ENCODE measurements at places on chromosomes 13 and 19.

- DNase-seq = no peak
These were observed 129.0 kb upstream of the TSHZ3 start for GRCh38 chr19:31478241-31478640.

GRCh38 chr13:109355166-109355565 is 431.2 kb downstream of the IRS2 start:
- no peak for DNase-seq

GRCh38 chr19:17023805-17024204 is 2.8 kb downstream of the CPAMD8 start:
- DNase-seq = no peak

GRCh38 chr19:48943081-48943480 is 9.6 kb downstream of the DHDH start:
- no peak for DNase-seq

DNA sequence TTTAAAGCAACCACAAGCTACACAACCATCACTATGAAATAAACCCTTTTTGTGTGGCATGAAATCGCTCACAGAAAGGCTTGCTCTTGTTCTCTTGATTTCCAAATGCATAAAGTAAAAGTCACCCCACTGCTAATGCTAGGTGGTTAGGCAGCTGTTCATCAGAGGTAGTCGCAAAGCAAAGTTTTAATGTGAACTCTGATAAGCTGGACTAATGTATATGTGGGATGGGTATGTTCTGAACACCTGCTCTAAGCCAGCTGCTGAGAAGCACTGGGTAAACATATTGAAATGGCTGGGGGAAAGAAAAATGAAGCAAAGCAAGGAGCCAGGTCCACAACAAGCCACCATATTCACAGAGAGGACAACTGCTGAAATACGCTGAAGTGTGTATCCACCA is 142.3 kb downstream of the KLF12 start:
- no peak for DNase-seq

DNA sequence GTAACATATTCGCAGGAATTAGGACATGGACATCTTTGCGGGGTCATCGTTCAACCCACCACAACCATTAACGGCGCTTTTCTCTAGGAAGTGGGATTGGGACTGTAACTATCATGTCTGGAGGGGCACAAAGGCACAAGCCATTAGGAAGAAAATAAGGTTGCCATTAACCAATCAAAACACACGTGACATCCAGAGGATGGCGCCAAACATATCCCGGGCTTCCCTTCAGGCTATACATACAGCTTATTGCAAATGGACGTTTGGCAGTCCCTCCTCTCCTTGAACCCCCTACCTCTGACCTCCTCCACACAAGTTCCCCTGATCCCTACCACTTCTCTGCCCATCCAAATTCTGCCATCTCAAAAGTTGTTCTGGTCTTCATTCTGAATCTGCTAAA is 26.6 kb upstream of the GSX1 start:
- DNase-seq = no peak

GRCh38 chr13:98496966-98497365 is 79.9 kb downstream of the STK24 start:
- no peak for DNase-seq

GRCh38 chr13:87295636-87296035 is 375.5 kb upstream of the SLITRK5 start:
- DNase-seq = no peak

- no peak for DNase-seq
These were observed 73.4 kb downstream of the RUBCNL start for GRCh38 chr13:46313432-46314257.

GRCh38 chr19:36939153-36939552 is 23.0 kb downstream of the ZNF568 start:
- no peak for DNase-seq

GRCh38 chr13:22717036-22717435 is 463.7 kb upstream of the SGCG start:
- DNase-seq = no peak

DNA sequence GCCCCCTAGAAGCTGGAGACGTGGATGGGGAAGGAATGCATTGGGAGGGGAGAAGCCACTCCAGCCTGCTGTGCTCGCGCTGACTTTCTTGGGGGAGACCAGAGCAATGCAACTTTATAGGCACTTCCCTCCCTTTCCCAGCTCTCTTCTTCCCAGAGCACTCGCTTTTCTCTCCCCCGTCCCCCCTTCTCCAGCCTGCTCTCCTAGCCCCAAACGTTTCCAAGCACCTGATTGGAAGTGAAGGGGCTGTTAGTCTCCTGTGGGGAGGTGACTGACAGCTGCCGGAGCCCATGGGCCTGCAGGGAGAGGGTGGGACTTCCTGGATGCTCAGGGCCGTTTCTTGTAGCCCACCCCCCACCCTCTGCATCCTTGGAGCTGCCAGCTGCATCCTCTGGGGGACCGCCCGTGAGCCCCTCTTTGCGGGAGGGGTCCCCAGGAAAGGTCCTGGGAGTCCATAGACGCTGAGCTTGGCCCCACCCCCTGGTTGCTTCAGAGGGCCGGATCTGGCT is 2.5 kb downstream of the HDGFL2 start:
- DNase-seq = no peak

DNA sequence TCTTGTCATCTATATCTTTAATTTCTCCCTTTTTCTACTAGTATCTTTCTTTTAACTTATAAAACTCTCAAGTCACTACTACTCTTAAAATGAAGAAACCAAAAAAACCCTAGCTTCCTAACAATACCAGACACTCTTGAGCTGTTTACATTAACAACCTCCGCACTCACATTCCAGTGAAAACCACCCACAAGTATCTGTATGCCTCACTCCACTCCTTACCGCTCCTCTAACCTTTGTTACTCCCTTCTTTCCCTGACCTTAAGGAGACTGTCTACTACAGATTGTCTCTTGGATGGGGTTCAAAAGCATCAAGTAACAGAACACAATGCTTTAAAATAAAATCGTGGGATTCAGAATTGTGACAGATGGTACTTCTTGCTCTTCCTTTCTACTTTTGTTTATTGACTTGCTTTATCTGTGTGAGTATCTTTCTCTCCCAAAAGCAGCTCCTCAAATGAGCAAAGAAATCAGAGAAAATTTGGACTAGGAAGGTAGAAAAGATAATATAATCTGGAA is 110.0 kb upstream of the FBXL3 start:
- DNase-seq = no peak

DNA sequence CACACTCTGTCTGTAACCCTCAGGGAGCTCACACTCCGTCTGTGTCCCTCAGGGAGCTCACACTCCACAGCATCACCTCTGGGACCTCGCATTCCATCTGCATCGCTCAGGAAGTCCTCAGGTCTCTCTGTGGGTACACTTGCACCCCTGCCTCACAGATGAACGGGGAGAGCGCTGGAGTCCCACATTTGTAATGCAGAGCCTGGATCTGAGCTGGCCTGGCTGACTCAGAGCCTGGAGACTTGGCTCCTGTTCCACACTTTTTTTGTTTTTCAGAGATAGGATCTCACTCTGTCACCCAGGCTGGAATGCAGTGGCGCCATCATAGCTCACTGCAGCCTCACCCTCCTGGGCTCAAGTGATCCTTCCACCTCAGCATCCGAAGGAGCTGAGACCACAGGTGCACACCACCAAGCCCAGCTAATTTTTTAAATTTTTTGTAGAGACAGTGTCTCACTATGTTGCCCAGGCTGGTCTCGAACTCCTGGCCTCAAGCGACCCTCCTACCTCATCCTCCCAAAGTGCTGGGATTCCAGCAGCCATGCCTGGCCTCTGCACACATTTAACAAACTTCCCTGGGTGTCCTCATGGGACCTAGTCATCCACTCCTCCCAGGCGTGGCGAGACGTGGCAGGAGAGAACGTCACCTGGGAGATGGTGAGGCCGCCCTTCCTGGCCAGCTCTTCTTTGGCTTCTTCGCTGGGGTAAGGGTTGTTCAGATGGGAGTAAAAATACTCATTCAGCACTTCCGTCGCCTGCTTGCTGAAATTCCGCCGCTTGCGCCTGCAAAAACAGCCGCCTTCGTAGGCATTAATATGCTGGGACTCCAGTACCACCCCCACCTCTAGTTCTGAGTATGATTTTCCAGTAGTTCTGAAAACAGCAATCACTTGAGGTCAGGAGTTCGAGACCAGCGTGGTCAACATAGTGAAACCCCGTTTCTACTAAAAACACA is 31.0 kb downstream of the CILP2 start:
- DNase-seq = no peak

GRCh38 chr13:96768524-96768923 is 225.8 kb downstream of the OXGR1 start:
- no peak for DNase-seq

- peak; percentile 37 for DNase-seq
These were observed 524 bp downstream of the NAA16 start for GRCh38 chr13:41311406-41312175.

DNA sequence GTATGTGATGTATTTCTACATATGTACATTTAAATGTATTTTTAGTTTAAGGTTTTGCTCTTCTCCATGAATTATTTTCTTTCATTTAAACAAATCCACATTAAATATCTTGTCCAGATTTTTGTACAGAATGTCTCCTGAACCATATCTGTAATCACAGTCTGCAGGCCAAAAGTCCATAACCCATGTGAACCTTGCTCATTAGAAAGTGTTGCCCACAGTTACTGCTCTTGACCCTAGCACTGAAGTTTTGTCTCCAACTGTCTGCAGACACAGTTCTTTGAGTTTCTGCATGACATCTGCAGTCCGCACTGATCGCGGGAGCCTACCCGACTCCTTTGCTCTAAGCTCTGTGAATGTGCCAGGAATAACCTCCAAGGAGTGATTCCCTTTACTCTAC is 626.2 kb upstream of the SLC10A2 start:
- no peak for DNase-seq

- DNase-seq = no peak
These were observed 31.7 kb upstream of the C1QTNF9B start for GRCh38 chr13:23928985-23929384.

DNA sequence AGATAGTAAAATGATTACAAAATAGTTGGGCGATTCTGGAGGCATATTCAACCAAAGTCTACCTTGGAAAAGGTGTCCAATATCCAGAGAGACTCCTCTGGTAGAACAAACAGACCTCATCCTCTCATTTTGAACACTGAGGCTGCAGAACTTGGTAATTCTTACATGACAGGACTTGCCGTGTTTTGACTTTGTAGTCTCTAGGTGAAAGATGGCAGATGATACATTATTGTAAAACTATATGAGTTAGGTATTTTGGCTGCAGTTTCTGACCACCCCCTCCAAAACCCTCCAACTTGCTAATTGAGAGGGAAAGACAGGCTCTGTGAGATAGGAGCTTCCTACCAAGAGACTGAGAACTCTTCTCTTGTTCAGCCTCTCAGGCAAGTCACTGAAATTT is 22.6 kb downstream of the SAE1 start:
- no peak for DNase-seq

DNA sequence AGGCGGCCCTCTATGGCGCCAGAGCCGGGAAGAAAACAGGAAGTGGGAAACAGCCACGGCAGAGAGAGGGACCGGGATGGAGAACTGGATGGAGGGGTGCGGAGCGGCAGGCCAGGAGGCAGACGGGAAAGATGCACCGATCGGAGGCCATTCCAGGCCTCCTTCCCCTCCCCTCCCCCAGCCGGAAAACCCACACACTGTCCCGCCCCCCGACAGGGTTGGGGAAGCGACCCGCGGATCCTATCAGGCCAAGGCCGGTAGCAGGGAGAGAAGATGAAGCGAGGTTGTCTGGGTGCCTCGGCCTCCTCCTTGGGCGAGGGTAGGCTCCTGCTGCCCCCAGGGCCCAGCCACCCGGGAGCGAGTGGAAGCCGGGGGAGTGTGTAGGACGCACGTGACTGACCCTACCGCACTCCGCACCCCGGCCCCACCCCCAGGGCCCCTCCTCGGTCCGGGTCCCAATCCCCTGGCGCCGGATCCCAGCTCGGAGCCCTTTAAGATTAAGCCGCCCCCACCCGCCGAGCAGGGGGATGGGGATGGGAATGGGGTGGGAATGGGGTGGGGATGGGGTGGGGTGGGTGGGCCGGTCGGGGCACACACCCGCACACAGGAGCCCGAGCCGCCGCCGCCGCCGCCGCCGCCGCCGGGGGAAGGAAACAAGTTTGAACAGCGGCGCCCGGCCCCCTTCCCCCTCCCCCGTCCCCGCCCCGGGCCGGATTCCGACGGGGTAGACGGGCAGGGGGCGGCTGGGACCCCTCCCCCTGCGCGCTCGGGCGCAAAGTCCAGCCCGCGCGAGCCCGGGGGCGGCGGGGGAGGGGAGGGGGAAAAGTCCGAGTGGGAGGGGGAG is 1.5 kb downstream of the ERF start:
- DNase-seq = peak; percentile 50

- DNase-seq = no peak
These were observed 36.3 kb upstream of the FLT1 start for GRCh38 chr13:28531077-28531844.

GRCh38 chr19:34165295-34165738 is 7.0 kb upstream of the LSM14A start:
- DNase-seq = no peak

- no peak for DNase-seq
These were observed 9.3 kb downstream of the C13orf42 start for GRCh38 chr13:51101636-51102235.

DNA sequence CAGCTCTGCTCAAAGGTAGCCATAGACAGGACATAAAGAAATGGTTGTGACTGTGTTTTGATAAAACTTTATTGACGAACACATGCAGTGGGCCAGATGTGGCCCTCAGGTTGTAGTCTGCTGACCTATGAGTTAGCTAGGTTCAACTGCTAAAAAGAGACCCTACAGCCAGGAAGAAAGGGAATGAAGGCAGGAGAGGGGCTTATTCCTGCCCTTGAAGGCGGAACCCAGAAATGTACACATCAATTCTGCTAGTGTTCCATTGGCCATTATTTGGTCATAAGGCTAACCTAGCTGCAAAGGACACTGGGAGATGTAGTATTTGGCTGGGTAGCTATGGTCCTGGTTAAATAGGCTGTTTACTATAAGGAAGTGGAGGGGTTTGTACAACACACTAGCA is 18.0 kb downstream of the APBA3 start:
- DNase-seq = no peak

GRCh38 chr13:33367171-33367895 is 81.8 kb upstream of the STARD13 start:
- no peak for DNase-seq

DNA sequence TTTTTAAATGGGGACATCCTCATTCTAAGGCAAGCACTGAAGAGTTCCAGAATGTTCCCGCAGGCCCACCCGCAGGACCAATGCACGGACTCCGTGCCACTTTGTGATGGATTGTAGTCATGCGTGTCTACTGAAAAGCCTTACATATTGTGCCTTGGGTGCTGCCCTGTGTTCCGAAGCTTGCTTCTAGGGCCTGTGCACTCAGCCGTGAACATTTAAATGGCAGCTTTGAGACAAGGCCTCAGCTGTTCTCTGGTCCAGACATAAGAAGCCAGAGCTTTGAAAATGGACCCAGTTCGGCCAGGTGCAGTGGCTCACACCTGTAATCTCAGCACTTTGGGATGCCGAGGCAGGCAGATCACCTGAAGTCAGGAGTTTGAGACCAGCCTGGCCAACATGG is 75.3 kb upstream of the CACNA1A start:
- no peak for DNase-seq

GRCh38 chr13:34967851-34968562 is 25.9 kb downstream of the NBEA start:
- no peak for DNase-seq

- no peak for DNase-seq
These were observed 277.2 kb downstream of the NALCN start for GRCh38 chr13:101139081-101139480.

GRCh38 chr19:4913996-4914735 is 4.9 kb downstream of the UHRF1 start:
- no peak for DNase-seq

- DNase-seq = no peak
These were observed 90.0 kb downstream of the PDS5B start for GRCh38 chr13:32676242-32676641.

All from stimulated activated CD4-positive, alpha-beta T cell treated with anti-CD3 and anti-CD28 coated beads, Interleukin-15, amount 100 ng/mL, for 1 hour (primary cell).